AG09309 (cell line): ENCODE measurements at places on chromosomes 12 and 14.

DNA sequence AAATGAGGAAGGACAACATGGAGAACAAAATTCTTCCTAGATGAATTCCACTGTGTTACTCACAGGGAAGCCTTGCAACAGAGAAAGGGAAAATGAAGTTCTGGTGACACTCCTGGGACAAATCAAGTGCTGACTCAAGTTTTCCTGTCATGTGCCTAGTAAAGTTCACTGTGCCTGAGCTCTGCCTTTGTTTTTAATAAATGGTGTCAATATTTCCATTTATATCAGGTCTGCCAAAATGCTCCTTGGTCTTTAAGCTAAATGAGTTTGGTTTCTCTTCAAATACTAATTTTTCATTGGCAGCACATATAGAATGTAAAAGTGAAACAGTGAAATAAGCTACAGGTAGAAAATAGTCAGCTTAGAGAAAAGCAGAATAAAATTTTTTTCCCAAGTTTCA lies 33.0 kb downstream of the HIGD1C start:
- peak; percentile 53 for DNase-seq

DNA sequence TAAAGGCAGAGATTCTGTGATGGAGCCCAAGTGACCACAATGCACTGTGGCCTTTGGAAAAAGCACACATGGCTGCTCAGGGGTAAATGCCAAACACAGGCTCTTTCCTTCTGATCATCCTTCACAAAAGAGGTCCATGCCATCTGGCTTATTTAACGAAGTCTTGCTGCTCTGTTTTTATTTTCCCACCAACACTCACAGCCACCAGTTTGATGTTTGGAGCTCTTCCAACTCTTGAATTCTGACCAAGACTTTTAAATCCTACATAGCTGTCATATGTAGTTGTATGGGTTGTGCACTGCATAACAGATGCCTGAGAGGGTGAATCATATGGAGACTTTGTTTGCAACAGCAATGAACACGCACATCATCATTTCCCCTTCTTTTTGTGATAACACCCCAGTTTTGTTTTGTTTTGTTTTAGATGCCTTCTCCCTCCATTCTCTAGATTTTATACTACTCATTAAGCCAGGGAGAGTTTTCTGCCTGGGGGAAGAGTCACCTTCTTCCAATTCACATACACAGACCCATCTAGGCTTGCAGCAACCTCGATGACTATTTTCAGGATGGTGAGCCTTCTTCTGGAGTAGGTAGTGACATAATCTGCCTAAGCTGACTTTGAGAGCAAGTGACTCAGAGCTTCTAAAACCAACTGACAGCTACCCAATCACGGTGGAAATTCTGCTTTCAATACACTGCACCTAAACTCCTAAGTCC lies 145.2 kb upstream of the WSCD2 start:
- DNase-seq, result no peak

DNA sequence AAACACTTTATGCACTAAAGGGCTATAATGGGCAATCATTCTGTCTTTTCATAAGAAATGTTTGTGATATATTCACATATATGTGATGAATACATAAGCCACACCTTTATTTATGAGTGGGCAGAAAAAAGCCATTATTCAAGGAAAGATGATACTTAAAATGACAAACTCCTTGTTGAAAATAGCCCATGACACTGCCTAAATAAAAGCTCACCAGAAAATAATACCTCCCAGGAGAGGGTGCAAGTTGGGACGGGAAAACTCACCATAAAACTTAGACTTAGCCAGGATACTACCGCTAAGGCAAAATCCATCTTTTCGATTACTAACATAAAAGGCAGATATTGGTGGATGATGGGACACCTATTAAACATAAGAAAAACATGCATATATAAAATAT lies 35.8 kb upstream of the BBS10 start:
- DNase-seq, result no peak

DNA sequence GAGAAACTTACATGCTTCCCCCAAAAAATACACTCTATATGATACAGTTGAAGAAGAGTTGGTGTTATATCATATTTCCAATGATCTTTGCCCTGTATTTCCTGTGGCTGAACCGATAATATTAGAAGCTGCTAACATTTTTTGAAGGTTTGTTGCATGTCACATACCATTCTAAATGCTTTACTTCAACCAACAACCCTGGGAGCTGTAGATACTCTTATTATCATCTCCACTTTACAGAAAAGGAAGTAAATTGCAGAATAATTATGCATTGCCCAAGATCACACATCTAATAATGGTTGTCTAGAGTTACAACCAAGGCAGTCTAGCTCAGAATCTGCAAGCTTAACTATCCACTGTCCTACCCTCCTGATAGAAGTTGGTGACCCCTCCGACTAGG lies 182.8 kb downstream of the NUAK1 start:
- no peak for DNase-seq

- no peak for DNase-seq
Measured at GRCh38 chr14:73234586-73235394, 2.5 kb upstream of the PAPLN start.

GRCh38 chr12:71981149-71981548 lies 42.5 kb downstream of the TPH2 start:
- DNase-seq, result no peak

DNA sequence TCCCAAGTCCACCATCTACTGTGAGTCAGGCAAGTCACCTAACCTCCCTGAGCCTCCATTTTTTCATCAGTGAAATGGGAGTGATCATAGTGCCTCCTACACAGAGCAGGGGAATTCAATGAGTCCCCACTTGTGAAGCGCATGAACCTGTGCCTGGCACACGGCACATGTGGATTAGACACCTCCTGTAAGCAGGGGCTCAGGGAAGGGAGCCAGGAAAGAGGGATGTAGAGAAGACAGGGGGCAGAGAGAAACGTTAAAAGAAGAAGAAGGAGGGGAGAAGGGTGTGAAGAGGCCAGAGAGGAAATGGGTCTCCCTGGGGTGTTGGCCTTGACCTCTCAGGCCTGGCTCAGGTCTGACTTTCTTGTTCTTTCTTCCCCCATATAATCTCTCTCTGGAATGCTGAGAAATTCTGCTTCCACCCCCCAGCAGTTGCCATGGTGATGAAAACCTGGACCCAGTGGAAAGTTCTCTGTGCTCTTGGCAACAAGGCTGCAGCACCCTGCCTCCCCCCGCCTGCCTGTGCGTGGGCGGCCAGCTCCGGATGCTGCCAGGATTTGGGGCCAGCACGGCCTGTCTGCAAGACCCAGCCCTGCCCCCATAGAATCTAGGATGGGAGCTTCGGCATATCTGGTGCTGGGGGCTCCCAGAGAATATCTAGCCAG lies 94.5 kb downstream of the CALM1 start:
- DNase-seq, result peak; percentile 10

GRCh38 chr12:76337583-76337982 lies 10.6 kb downstream of the BBS10 start:
- no peak for DNase-seq

GRCh38 chr14:43981135-43981768 lies 525.8 kb downstream of the FSCB start:
- DNase-seq, result no peak

- DNase-seq, result no peak
Measured at GRCh38 chr12:62933220-62933601, 1.7 kb downstream of the PPM1H start.

GRCh38 chr12:109910969-109911348 lies 10.9 kb downstream of the TCHP start:
- no peak for DNase-seq

- DNase-seq, result no peak
Measured at GRCh38 chr14:33081259-33081658, 142.6 kb downstream of the NPAS3 start.

DNA sequence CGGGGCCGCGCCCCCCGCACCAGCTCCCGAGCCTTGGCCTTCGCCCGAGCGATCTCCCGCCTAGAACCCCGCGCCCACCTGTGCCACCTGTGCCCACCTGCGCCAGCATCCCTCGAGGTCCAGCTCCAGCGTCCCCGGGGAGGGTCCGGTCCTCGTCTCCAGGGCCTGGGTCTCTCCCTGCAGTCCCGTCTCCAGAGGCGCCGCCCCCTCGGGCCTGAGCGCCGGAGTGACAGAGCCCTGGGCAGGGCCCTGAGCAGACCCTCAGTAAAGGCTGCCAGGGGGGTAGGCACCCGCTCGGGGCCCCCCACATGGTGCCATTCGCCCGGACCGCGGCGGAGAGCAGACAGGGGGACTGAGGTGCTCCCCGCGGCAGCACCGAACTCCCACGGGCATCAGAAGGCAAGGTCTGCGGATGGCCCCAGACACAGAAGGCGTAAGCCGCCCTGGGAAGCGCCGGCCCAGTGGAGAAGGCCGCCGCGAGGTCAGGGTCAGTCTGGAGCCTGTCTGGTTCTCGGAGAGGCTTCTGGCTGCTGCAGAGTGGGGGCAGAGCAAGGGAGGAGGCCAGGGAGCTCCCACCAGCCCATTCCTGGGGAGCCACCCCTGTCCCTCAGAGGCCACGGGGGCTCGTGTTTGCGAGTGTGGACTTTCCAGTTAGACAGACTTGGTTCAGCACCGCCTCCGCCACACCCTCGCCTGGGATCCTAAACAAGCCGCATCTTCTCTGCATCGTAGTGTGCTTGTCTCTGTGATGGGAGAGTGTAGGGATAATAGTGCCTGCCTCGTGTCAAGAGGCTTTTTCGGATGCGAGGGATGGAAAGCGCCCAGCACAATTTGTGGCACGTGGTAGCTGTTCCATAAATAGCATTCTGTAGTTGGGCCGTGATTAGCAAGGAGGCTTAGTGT lies 1.1 kb upstream of the PPP1R13B start:
- no peak for DNase-seq

- DNase-seq, result no peak
Measured at GRCh38 chr14:94770815-94771157, 873 bp upstream of the GSC start.

DNA sequence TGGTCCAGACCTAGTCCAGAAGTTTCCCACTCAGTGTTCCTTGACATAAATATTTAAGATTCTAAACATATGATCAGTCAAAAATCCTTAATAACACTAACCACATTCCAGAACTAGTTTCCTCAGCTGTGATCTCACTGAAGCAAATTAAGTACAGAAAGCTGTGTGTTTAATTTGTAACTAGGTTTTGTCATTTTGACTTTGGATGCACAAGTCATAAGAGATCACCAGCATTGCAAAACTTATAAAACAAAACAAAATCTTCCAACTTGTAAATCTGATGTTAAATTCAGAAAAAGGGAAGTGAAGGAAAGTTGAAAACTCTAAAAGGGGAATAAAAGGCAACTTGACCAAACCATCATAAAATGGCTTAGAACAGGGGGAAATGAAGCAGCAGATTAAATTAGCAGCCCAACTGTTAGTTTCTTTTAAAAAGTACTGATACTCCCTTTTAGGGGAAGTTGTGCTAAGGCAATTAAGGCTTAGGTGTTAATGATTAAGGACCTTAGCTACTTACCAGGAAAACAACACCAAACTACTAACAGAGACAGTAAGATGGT lies 56.6 kb downstream of the SH2B3 start:
- DNase-seq, result peak; percentile 83

- DNase-seq, result no peak
Measured at GRCh38 chr12:79828924-79829323, 106.0 kb downstream of the PPP1R12A start.

GRCh38 chr12:52417740-52418139 lies 11.6 kb upstream of the KRT82 start:
- DNase-seq, result no peak

- no peak for DNase-seq
Measured at GRCh38 chr14:35333797-35334743, 41.9 kb downstream of the PSMA6 start.

GRCh38 chr14:36281309-36281708 lies 39.1 kb downstream of the MBIP start:
- DNase-seq, result no peak

DNA sequence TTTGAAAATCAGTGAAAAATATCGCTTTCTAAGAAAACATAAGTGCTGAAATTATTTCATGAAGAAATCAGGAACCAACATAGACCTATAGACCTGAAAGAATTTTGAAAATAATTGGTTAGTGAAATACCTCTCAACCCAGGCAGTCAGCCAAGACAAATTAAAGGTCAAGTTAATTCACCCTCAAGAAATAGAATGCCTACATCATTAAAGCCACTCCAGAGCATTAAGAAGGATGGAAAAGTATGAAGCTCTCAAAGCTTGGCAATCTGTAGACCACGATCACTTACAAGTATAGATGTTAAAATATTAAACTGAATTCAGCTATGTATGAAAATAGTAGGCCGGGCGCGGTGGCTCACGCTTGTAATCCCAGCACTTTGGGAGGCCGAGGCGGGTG lies 48.3 kb downstream of the SFSWAP start:
- no peak for DNase-seq

GRCh38 chr12:94717656-94718055 lies 67.3 kb upstream of the TMCC3 start:
- no peak for DNase-seq

GRCh38 chr14:93025055-93025454 lies 90.7 kb downstream of the ITPK1 start:
- no peak for DNase-seq
